ENCODE measurements at places on chromosomes 4 and X.

DNA sequence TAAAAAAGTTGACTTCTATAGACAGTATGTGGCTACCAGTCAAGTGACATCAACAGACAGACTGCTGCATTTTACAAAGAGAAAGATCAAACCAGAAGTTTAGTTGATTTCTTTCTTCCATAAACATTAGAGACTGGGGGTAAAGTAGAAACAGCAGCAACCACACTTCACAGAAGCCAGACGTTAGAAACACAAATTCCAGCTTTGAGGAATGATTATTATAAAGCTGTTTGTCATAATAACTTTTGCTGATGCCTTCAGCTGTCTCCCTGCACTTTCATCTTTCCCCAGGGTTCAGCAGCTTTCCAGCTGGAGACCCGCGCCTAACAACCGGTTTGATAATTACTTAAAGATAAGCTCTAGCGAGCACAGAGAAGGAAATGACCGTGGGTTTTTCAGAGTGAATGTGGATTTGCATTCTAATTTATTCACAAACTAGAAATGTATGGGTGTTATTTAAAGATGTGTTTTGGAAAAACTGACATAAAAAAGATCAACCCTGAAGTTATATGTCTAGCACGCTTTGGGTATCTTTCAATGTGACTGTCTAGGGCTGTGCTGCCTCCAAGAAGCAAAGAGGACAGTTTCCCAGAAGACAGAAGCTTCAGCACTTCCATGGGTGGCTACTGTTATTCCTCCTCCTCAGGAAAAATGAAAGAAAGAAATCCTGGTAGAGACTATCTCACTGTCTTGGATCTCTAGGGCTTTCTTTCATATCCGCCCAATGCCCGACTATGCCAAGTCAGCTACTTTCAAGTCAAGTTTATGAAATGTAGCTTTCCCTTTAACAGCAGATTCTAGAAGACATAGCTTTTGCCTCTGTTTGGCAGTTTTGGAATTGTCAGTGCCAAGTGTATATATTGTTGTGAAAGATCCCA, 15.0 kb upstream of the ENAM start:
- DNase-seq, result no peak

DNA sequence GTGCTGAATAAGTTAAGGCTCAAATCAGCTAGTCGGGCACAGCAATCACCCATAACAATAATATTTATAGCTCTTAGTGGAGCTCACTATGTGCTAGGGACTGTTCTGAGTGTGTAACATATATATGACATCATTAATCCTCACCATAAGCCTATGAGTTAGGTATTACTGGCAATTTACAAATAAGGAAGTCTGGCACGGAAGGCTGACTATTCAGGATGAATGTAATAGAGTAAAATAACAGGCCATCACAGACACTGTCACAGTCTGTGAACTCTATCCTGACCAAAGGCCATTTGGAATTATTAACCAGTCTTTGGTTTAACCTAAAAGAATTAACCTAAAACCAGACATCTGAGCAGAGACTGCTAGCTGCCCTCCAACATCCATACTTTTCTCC, 119.3 kb downstream of the C4orf51 start:
- DNase-seq, result no peak

DNA sequence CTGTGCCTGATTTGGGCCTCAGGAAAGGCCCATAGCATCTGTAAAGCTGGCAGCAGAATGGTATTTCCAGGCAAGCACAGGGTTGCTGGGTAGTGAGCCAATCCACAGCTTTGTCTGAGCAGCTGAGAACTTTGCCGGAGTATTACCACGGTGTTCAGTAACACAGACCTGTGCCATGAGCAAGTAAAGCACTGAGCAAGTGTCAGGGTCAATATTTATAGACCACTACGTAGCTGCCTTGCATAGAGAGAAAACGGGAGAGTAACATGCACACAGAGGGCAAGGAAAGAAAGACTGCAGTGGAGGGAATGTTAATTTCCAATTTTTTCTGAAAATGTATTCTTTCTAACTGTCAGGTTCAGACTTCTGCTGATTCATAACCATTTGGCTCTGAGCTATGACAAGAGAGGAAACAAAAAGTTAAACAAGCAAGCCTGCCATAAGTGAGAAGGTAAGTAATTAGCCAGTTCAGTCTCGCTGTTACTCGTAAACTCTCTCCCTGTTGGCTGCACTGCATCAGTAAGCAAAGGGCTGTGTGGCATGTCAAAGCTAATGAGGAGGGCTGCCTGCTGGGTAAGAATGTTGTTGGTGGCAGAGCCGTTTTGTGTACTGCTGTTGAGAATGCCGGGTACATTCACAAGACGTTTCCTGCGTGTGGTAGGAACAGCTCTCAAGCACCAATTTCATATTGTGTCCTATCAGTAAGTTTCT, 238.1 kb downstream of the BMPR1B start:
- peak; percentile 30 for DNase-seq

- DNase-seq, result no peak
Measured at GRCh38 chr4:122146652-122147051, 5.5 kb upstream of the BLTP1 start.

DNA sequence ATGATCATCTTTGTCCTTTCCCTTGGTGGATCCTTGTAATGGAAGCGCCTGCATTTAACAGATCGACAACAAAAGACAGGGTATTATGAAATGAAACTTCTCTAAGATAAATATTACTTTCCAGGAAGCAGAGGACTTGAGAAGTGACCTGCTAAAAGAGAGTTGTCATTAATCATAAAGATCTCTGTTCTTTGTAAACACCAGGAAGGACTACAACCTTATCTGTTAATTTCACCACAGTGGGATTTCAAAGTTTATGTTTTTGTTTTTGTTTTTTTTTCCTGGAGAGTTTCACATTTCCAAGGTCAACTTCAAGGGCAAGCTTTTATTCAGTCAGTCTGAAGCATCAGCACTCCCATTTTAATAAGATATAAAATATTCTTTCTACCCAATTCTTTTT, 170.9 kb downstream of the RCHY1 start:
- no peak for DNase-seq

GRCh38 chr4:108881986-108882385, 119.1 kb upstream of the ETNPPL start:
- DNase-seq, result no peak

- no peak for DNase-seq
Measured at GRCh38 chr4:151407466-151408379, 1.3 kb upstream of the FHIP1A start.

- DNase-seq, result peak; percentile 46
Measured at GRCh38 chrX:129726307-129727111, 12.3 kb upstream of the XPNPEP2 start.

GRCh38 chr4:107034996-107035818, 906 bp downstream of the DKK2 start:
- no peak for DNase-seq

- no peak for DNase-seq
Measured at GRCh38 chrX:39813631-39814277, 284.0 kb downstream of the BCOR start.

DNA sequence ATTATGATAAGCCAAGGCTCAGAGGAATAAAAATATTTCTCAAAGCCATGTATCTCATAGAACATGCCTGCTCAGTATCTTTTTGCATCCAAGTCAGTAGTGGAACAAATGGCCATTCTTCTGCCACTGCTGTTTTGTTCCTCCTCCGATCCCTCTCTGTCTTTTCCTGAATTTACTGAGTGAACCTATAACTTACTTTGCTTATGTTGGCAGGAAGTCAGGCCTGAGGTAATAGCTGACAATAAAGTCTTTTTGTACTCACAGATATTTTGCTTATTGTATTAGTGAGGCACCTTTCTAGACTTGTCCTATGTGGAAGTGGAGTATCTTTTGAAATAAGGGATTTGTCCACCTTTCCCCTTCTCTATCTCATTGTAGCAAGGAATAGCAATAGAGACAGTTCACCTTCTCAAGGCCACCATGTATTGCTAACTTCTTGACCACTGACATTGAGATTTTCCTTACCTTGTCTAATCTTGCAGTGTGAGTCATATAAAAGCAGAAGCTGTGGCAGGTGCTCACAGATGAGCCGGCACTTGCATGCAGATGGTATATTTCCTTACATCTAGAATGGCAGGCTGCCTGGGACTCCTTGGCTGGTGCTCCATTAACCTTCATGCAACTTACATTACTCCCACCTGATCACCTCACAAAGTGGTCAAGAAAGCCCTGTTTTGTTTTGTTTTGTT, 68.2 kb downstream of the AGTR2 start:
- no peak for DNase-seq

DNA sequence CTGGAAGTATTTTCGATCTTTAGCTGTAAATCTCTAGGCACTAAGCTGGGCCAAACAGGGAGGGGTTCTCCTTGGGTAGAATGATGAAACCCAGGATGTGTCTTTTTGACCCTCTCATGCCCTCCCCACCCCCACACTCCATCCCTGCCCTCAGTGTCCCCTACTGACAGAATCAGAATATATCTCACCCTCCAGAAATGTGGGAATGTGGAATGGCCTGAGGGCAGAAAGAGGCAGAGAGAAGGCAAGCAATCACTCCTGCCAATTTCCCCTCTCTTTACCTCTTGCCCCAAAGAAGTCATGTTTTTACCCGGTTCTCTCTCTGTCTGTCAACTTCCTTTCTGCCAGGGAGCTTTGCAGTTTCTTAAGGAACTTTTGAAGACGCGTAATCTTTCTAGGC, 34.4 kb downstream of the RAP2C start:
- DNase-seq, result no peak

DNA sequence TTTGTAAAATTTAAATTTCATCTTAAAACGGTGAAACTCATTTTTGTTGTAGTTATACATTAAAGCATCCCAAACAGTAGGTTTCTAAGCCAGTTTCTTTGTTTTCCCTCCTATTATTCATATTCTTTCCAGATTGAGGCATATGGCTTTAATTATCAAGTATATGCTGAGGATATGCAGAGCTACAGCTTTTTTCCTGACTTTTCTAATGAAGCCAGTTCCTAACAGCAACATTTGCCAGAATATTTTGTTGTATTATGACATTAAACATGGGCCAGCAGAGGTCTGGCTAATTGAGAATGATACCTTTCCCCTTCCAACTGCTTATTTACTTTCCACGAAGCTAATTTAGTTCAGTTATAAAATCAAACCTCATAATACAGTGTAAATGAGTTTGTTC, 75.3 kb downstream of the SLIT2 start:
- DNase-seq, result peak; percentile 51

- no peak for DNase-seq
Measured at GRCh38 chr4:108203377-108203776, 34.6 kb upstream of the LEF1 start.

- DNase-seq, result no peak
Measured at GRCh38 chr4:1379801-1380331, 26.4 kb downstream of the NKX1-1 start.

- no peak for DNase-seq
Measured at GRCh38 chr4:133151691-133152329, 2.7 kb downstream of the PCDH10 start.

GRCh38 chrX:9227276-9227675, 193.3 kb upstream of the FAM9B start:
- DNase-seq, result no peak

DNA sequence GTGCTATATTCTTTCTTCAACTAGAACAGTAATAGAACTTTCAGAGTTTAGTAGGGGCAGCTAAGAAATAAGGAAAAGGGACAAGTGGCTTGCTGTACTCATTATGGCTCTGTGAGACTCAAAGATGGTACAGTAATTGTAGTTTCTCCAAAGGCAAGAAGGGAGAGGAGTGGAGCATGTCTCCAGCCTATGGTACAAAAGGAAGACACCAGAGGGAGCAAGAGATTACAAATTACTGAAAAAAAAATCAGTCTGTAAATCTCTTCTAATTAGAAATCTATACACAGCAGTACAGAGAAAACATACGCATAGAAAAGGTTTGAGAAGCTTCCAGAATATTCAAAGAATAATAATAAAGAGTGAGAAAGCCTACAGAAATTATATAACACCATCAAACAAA, 61.4 kb downstream of the KLHL4 start:
- DNase-seq, result peak; percentile 4

- DNase-seq, result peak; percentile 15
Measured at GRCh38 chr4:173782660-173783059, 252.6 kb upstream of the HAND2 start.

DNA sequence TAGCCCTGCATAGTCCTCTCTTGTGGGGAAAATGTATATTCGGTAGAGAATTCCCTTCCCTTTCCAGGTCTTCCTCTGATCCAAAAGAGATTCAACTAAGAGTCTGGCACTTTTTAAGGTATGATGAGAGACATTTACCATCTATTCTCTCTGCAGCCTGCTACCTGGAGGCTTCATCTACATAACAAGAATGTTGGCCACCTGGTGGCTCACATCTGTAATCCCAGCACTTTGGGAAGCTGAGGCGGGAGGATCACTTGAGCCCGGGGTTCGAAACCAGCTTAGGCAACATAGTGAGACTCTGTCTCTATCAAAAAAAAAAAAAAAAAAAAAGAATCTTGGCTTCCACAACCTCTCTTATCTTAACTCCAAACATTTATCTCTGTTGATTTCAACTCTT, 40.4 kb upstream of the NOCT start:
- DNase-seq, result no peak

DNA sequence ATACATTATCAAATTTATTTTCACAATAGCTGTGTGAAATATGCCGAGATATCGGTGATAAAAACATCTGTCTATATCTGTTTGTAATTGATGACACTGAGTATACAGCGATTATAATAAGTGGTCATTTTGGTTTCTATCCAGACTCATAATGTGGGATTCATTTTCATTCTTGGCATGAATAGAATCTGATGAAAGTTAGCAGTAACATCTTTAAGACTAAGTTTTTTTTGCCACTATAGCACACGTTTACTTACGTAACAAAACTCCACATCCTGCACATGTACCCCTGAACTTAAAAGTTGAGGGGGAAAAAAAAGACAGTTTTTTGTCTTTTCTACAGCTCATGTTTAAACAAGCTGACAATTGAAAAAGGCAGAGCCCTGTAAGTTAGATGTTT, 86.4 kb downstream of the PPA2 start:
- DNase-seq, result no peak

DNA sequence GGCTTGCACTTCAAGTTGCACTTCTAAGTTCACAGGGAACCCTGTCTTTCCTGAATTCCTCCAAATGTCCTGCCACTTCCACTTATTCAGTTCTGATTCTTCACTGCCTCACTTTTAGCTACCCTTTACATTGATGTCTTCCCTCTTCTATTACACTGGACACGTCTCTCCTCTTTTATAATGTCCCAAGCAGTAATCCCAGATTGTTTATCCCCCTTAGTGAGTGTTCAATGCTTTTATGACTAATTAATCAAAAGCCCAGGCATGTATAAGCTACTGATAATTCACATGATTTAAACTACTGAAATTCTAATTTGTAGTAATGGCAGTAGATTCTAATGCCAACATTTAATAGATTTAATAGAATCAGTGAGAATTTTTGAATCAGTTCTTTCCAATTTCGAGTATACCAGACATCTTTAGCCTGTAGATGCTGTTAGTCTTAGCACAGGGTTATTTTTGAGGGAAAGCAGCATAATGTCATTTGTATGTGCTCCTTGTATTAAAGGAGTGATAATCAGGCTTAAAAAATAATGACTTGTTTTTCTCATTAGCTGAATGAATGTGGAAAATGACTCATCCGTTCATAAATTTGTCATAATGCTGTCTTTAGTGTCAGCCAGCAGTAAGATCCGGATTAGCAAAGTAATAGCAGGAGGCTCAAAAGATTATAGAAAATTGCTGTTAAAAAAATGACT, 703.1 kb downstream of the CENPC start:
- no peak for DNase-seq

Data from NCI-H1105 treated with DMSO at 0.1 percent for 48 hours (cell line).